ENCODE measurements at places on chromosomes 5 and 9. TPM values are rescaled to one million over a fixed set of nuclear protein-coding genes. Genes with fewer than 3 reads are reported as not detected.

IL13 gene
- polyA plus RNA-seq, result not detected

CCDC180 gene
- polyA plus RNA-seq, result 6.2 TPM

GLDC gene
- 0.54 TPM for polyA plus RNA-seq

DNA sequence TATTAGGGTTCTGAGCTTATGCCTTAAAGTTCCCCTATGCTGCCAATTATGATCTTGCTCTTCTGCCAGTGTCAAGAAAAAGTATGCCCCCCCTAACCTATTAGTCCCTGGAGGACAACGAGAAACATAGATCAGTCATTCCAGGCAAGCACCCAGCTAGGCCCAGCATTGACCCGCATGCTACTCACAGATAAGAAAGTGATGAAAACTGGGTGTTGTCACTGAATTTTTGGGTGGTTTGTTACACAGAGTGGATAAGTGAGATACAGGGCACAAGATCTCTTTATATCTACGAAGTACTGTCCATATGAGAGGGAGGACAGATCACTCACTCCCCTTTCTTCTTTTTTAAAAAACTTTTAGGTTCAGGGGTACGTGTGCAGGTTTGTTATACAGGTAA lies 6.4 kb upstream of the TEX48 start:
- no peak for DNase-seq
